ENCODE measurements at places on chromosomes 5 and 9. TPM values are rescaled to one million over a fixed set of nuclear protein-coding genes. Genes with fewer than 3 reads are reported as not detected.

NACC2 gene
- 10.4 TPM for total RNA-seq

SLC25A2 gene
- total RNA-seq: 2.1 TPM

GRCh38 chr9:94480205-94480604 lies 74.7 kb upstream of the PCAT7 start:
- H3K27me3 ChIP-seq: peaks cover 5% of the 10 kb centered on the region
- no peaks in the 10 kb centered on the region for H3K4me1 ChIP-seq
- H3K4me3 ChIP-seq: no peak overlapping the region
- no peak overlapping the region for H3K27ac ChIP-seq
- no peaks in the 10 kb centered on the region for H3K36me3 ChIP-seq

DNA sequence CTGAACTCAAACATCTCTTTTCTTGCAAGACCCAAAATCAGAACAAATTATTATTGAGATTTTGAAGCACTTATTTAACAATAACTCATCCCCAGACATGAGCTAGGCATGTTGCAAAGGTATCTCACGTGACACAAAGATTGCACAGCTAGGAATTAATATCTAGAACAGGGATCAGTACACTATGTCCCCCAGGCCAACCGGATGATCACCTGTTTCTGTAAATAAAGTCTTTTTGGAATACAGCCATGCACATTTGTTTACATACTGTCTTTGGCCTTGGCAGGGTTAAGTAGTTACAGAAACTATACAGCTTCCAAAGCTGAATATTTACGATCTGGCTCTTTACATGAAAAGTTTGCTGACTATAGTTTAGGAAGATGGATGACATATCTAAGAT lies 287.7 kb downstream of the ACTL7B start:
- H3K27me3 ChIP-seq: peaks cover 23% of the 10 kb centered on the region
- no peaks in the 10 kb centered on the region for H3K4me1 ChIP-seq
- no peak overlapping the region for H3K4me3 ChIP-seq
- DNase-seq: no peak
- no peaks in the 10 kb centered on the region for H3K36me3 ChIP-seq

GRCh38 chr5:140043508-140043872 lies 391 bp upstream of the NRG2 start:
- no peak overlapping the region for H3K27ac ChIP-seq
- no peaks in the 10 kb centered on the region for H3K36me3 ChIP-seq
- peaks cover 59% of the 10 kb centered on the region for H3K27me3 ChIP-seq

DNA sequence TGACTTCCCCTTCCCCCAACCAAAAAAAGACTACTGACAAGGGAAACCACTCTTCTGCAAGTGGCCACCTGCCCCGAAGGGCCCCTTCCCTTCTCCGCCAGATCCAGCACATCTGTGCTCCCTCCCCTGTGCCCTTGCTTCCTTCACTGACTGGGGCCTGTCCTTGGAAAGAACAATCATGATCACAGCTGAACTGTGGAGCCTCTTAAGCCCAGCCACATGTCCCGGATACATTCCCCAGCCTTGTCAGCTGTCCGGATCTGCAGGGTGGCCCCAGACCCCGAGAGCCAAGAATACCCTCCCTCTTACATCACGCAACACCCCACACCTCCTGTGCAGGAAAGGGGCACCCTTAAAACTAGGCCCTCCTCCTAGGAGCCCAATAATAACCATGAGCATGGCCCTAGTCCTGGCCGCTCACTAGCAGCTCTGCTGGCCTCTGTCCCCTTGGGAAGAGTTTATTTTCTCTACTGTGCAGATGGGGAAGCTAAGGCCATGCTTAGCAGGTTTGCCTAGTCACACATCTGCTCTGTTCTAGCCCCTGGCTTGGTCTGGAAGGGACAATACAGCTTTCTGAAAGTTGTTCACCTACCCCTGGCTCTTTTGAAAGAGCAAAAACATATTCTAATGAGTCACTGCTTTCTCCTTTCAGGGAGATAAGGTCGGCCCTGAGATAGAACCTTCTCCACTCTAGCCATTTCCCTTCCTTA lies 3.8 kb downstream of the SPRY4 start:
- DNase-seq: no peak
- H3K27me3 ChIP-seq: peaks cover 48% of the 10 kb centered on the region
- H3K4me1 ChIP-seq: peaks cover 47% of the 10 kb centered on the region
- H3K27ac ChIP-seq: no peak overlapping the region
